ENCODE measurements at places on chromosomes 3 and 15.

- DNase-seq: no peak
These were observed 621.4 kb downstream of the OTOL1 start for GRCh38 chr3:162117961-162118360.

- no peak for DNase-seq
These were observed 205.0 kb downstream of the LSAMP start for GRCh38 chr3:116240261-116240660.

- DNase-seq: peak; percentile 38
These were observed 110.3 kb downstream of the CYP19A1 start for GRCh38 chr15:51227940-51228732.

- DNase-seq: no peak
These were observed 39.6 kb downstream of the CHAC1 start for GRCh38 chr15:40992825-40993224.

- DNase-seq: no peak
These were observed 852.3 kb upstream of the ALCAM start for GRCh38 chr3:104514371-104514770.

GRCh38 chr15:94673801-94674200, 442.4 kb downstream of the MCTP2 start:
- no peak for DNase-seq

DNA sequence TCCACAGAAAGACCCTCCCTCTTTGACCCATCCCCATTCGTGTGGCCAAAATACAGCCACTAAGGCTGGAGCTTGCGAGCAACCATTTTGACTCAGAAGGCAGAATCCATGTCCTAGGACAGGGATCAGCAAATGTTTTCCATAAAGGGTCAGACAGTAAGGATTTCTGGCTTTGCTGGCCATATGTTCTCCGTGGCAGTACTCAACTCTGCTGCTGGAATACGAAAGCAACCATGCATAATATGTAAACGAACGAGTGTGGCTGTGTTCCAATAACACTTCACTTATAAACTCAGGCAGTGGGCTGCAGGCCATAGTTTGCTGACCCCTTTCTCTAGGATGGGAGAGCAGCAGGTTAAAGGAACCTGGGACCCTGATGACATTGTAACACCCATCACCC, 77.6 kb upstream of the WNT5A start:
- no peak for DNase-seq

DNA sequence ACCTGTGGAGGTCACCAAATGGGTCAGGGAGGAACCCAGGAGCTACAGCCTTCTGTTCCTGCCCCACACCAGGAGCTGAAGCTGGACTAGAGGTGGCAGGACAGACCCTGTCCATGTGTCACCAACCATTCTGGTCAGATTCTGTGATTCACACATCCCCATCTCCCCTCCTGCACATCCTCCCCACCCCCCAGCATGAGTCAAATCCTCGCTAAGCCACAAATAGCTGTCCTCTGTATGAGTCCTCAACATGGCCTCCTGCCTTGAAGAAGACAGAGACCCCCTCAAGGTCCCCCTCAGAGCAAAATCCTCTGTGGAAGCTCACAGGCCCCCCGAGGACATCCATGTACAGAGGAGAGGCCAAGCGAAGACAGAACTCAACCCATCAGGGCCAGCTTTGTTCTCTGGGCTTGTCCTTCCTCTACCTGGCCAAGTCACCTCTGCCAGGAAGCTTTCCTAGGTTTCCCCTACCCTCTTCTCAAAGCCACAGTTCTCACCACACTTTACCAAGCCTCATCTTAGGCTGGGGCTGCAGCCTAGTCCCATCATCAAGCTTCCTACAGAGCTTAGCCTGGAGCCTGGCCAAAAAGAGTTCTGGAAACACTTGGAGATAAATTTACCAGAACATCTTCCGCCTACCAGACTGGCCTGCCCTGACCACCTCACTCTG, 17.1 kb downstream of the CACNA2D2 start:
- DNase-seq: no peak

DNA sequence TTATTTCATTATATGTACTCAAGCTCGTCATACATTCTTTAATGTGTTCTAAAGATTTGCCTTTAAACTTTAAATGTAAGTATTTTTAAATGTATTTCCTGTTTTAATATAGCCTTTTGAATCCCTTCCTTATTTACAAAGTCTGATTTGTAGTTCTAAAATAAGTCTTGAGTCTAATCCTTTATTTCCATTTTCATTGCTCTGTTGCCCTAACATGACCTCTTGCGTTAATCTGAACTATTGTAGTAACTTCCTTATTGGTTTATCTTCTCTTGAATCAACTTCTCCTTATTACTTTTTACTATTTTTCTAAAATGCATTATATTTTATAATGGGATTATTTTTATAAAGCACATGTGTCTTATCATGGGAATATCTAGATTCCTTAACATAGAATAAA, 24.0 kb downstream of the KNL1 start:
- DNase-seq: peak; percentile 59

DNA sequence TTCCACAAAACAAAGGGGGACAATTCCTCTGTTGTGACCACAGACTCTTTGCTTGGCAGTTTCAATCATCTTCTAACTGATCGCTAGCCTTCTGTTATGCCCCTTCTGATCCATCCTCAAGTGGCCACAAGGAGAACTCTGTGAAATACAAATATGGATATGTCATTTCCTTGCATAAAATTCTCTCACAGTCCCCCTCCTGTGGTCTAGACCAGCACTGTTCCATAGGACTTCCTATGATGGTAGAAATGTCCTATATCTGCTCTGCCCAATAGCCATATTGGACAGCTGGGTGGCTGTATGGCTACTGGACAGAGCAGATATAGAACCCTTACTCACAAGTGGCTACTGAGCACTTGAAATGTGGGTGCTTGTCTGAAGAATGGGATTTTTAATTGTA, 25.9 kb upstream of the SNRK start:
- DNase-seq: no peak

GRCh38 chr3:115450036-115450435, 173.3 kb upstream of the GAP43 start:
- DNase-seq: no peak

DNA sequence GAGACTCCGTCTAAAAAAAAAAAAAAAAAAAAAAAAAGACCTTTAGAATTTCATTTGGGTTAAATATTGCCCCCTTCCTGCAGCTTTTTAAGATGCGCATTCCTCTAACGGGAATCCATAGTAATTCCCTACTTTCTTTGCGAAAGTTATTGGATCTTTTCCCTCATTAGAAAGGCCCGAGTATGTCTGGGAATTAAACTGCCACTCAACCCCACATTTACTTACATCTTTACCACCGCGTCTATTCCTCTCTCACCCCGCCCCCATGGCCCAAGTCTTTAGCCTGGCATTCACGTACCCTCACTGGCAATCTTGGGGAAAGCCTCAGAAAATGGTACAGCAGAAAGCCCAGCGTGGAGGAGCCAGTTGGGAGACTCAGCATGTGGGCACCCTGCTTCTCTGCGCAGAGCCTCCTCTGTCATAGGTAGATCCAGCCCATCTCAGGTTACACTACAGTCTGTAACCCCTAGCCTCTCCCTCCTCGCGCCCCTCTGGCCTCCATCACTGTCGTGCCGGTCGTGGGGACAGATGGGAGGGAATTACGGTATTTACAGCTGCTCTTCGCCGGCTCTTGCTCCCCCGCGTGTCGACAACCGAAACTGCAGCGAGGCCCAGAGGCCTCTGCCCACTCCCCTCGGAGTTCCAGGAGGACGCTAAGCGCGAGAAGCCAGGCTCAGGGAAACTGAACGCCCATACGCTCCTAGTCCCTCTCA, 6.4 kb upstream of the ANKDD1A start:
- peak; percentile 68 for DNase-seq

DNA sequence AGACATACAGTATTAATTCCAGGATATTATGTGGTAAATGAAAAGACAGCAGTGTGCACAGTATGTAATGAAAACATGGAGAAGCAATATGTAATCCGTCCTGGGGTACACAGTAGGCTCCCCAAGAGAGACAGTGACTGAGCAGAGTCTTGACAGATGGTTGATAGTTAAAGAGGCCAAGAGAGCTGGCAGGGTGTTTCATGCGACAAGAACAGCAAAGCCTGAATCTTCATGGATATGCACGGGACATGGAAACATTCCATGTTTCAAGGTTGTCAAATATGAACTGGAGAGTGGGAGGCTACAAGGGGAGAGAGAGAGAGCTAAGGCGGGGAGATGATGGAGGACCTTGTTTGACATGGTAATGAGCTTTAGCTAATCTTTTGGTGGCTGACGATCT, 338.4 kb downstream of the IL5RA start:
- DNase-seq: no peak

- DNase-seq: no peak
These were observed 159.6 kb upstream of the GADL1 start for GRCh38 chr3:31054032-31054431.

DNA sequence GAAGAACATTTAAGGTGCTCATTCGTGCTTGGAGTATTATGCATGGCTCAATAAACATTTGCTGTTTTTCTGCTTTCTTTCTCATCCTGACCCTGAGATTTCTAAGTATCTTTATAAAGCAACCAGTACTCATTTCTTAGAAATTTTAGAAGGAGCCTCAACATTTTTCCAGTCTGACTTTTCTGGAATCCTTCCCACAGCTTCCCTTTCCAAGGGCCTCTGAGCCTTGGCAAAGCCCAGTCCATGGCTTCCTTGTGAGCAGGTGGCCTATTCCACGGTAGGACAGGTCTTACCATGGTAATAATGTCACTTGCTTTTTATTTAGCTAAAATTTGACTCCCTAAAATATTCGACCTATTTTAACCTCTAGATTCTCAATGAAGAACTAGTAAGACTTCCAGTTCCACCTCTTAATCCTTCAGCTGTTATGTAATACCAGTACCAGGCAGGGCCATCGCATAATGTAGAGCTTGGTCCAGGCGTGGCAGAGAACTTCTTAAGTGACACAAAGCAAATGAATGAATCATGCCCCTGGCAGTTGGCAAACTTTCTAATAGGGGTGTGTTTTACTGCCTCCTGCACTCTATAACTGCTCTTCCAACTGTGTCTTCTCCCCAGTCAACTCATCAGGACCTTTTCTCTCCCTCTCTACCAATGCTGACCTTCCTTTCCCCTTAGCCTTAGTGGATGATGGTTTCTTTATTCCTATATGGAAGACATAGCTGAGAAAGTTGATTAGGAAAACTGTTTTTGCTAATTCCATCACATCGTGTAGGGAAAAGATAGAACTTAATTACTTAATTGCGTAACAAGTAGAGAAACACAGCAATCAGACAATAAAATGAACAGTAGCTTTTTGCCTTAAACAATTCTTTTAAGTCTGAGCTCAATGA, 894 bp upstream of the TM4SF4 start:
- DNase-seq: peak; percentile 53

- no peak for DNase-seq
These were observed 444.8 kb upstream of the GRM7 start for GRCh38 chr3:6416049-6416661.

DNA sequence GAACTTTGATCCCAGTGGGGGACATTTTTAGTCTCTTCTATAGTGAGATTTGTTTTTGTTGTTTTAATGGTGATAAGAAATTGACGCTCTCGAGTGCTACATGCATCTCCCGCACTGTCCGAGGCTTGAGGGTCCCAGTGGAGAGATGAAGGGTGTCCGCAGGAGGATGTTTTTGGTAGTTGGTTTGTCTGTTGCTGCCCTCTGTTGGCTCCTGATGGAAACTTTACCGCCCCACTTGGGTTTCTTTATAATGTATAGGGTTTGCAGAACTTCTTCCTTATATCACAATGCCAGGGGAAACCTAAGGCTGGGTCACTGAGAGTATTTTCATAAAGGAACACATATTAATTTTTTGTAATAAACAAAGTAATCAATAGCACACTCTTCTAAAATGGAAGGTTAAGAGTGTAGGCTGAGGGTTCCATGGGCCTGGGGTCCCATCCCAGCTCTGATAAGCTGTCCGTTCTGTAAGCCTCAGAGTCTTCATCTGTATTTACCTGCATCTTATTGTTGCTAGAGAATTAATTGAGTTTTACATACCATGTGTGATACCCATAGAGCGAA, 185.3 kb upstream of the FEZF2 start:
- DNase-seq: no peak

- no peak for DNase-seq
These were observed 1017.2 kb downstream of the TUSC7 start for GRCh38 chr3:117726776-117727175.

GRCh38 chr3:112685956-112686799, 45.2 kb upstream of the CCDC80 start:
- DNase-seq: no peak

DNA sequence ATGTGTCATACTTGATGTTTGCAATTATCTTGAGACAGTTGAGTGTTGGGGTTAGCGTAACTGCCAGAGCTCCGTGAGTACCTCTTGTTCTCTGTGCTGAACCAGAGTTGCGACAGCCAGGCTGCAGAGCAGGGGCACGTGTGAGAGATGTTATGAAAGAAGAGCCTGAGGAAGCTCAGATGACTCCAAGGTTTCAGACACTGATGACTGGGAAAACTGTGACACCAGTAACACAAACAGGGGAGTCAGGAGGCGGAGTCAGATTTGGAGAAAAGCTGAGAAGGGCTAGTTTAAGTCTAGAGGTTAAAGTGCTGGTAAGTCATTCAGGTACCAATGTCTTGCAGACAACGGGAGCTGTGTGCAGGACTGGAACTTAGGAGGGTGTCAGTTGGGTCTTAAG, 45.0 kb downstream of the BLM start:
- DNase-seq: peak; percentile 96

DNA sequence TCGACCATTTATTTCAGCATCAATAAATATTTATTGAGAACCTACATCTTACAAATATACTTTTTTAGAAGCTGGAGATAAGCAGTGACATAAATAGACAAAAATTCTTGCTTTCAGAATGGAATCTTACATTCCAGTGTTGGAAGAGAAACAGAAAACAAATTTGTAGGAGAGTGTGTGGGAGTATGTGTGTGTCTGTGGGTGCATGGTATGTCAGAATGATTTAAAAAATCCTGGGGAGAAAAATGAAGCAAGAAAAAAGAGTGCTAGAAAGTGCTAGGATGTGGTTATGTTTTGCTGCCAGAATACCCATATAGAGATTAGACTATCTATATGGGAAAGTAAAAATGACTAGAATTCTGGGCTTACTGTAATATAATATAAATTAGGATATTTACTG, 561.7 kb upstream of the SGO1 start:
- DNase-seq: no peak

GRCh38 chr15:59174151-59174834, 32.4 kb upstream of the LDHAL6B start:
- no peak for DNase-seq

DNA sequence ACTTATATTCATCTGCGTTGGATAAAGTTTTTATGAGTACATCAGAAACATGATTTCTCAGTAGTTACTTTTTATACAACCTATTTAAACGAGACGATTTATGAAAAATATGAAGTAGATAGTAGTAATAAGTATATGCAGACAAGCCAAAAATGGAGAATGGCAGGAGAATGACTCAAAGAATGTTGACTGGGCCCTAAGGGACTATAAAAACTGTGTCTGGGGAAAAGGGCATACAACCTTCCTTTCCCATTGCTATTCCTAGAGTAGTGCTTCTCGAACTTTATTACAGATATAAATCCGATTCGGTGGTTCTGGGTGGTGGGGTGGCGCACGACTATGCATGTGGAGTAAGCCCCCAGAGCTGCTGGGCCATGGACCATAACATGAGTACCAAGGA, 558.5 kb downstream of the FOXP1 start:
- no peak for DNase-seq

GRCh38 chr15:57195326-57195725, 181.0 kb upstream of the CGNL1 start:
- no peak for DNase-seq

Data from AML-193 (cell line).